ENCODE measurements at places on chromosomes 5 and 9.

DNA sequence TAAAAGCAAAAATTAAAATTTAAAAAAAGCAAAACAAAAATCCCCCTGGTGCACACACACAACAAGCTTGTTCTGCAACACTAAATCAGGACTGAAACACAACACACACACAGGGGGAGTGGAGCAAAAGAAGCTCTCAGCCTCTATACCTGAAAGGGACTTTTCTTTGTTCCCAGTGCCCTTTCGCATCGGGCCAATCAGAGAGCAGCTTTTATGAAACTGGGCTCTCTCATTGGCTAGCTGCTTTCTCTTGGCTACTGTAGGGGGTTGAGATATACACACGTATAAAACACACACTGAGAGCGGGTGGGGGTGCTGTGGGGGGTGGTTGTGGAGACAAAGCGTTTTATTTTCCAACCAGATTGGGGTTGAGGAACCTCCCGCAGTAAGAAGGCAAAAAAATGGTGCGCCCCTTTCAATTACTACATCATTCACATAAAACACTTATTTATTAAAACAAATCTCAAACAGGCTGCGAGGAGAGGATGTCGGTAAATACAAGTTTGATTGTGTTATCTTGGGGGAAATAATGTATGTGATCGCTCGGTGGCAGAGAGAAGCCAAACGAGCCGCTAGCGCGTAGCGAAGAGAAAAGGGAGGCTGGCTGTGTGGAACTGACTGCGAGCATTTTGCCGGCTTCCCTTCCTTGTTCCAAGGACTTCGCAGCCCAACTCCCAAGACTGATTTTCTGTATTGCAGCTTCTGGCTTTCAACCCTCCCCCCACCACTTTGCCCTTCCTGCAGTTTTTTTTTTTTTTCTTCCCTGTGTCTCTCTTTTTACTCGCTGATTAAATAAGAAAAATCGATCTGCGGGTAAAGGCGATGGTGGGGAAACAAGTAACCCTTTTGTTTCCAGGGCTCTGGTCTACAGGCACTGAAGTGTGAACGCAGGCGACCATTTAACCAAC lies 2.5 kb upstream of the ZNF608 start:
- DNase-seq = peak; percentile 3

DNA sequence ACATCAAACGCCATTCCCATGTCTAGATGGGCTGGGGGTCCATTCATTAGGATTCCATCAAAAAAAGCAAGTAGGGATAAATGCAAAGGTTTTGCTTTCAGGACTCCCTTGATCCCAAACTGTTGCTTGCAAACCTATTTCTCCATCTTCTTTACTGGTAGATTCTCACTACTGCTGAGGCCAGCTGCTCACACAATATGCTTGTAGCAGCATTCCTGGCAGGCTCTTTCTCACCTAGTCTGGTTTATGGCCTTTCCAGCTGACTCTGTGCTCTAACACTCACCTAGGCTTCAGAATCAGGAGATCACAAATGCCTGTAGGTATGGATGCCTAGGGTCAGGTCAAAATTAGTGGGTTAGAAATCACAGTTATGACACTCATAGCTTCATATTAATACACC lies 274.7 kb downstream of the GABRB2 start:
- no peak for DNase-seq

DNA sequence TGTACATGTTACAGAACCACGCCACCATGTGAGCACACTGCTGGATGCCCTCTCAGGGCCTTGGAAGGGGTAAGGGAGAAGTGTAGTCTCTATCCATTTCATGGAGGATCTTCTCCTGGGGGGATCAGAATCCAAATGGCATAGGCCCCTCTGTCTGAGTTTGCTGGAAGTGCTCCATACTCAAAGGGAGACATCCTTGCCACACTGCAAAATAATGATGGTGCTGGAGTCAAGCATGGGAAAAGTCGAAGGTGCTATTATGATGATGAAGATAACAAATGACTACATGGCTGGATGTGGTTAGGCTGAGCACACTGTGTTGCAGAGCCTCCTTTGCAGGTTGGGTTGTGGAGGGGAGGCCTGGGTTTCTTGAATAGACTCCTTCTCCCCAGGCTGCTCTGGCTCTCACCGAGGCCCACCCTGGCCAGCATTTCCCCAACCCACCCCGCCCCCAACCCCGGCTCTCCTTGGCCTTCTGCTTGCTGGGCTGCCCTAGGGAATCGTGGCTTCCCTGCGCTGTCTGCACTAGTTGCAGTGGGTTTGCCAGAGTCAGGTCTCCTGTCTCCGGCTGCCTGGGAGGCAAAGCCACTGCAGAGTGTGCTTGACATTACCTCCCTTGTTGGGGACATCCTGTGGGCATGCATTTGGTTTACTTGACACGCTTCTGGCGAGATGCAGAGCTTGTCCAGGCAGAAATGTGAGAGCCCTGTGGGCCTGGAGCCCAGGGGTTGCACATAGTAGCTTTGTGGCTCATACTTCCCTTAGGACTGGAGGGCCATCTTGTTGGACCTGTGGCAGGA lies 3.0 kb downstream of the MVB12B start:
- peak; percentile 19 for DNase-seq

DNA sequence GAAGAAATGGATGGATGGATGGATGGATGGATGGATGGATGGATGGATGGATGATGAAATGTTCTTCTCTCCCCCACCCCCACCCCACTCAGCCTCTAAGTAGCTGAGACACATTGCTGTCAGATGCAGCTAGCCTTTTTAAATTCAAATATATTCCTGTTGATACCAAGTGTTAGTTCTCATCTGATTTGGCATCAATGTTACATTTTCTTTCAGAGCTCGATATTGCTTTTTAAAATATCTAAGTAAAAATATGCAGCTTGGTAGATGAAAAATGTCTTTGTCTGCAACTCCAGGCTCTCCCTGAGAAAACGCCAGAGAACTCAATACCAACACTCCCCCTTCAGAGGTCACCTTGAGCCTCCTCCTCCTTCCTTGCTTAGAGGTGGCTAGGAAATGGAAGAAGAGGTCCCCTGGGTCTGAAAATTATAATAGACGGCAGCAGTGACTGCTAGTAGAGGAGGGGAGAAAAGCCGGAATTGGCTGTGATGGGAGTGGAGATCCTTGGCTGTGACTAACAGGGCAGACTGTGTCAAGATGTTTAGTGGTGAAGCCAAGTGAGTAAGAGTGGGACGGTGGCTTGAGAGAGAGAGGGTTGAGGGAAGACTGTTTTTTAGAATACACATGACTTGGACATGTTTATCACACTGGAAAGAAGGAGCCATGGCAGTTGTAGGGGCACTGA lies 156.0 kb downstream of the ZNF462 start:
- no peak for DNase-seq

- peak; percentile 19 for DNase-seq
These were observed 1.4 kb upstream of the ENC1 start for GRCh38 chr5:74641735-74642542.

- DNase-seq = no peak
These were observed 477.1 kb downstream of the SPOCK1 start for GRCh38 chr5:137022043-137022442.

DNA sequence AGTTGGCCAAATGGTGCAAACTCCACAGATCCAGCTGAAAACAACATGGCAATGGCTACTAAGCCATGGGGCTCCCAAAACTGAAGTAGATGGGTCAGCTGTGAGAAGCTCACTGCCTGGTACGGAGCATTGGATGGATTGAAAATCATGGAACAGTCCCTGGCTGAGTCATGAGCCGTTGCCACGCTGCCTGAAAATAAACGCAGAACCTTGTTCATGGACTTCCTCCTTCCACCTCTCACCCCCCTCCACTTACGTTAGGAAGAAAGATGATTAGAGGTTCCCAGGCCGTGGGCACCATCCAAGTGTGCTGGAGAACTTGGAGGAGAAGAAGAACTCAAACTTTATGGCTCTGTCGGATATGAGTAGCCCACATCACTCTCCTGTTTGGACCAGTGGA lies 6.8 kb upstream of the DIPK1B start:
- no peak for DNase-seq

GRCh38 chr9:118529624-118530214 lies 825.5 kb downstream of the TLR4 start:
- DNase-seq = no peak

- no peak for DNase-seq
These were observed 331.0 kb downstream of the GLIS3 start for GRCh38 chr9:3968891-3969290.

- DNase-seq = no peak
These were observed 762 bp upstream of the TCOF1 start for GRCh38 chr5:150356575-150357294.

DNA sequence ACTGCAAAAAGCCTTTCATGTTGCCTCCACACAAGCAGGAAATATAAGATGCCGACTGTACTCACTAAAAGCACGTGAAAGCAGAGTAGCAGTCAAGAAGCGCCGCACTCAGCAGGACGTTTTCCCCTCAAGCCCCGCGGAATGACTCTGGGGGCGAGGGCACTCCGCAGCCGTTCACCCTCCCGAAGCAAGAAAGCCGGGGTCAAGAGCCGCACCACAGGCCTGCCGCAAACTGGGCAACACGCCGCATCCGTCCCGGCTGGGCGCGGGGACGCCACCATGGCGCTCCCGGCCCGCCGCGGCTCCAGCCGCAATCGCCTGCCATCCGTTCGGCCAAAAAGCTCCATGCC lies 364 bp downstream of the RPS6 start:
- peak; percentile 42 for DNase-seq

- no peak for DNase-seq
These were observed 76.0 kb downstream of the ERBIN start for GRCh38 chr5:66002415-66002814.

DNA sequence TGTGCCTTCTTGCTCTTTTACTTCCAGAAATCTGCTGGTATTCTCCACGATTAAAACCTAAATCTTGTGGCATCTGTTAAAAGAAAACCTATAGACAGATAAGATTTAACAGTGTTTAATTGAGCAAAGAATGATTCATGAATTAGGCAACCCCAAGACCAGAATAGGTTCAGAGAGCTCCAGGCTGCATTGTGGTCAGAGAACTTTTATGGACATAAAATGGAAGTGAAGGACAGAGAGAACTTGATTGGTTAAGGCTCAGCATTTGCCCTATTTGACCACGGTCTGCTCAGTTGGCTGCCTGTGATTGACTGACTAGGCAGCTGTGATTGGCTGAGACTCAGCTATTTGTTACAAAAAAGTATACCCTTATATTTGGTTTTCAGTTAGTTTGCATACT lies 10.4 kb upstream of the SLC36A2 start:
- no peak for DNase-seq

GRCh38 chr5:123398058-123398733 lies 25.0 kb downstream of the CEP120 start:
- no peak for DNase-seq

DNA sequence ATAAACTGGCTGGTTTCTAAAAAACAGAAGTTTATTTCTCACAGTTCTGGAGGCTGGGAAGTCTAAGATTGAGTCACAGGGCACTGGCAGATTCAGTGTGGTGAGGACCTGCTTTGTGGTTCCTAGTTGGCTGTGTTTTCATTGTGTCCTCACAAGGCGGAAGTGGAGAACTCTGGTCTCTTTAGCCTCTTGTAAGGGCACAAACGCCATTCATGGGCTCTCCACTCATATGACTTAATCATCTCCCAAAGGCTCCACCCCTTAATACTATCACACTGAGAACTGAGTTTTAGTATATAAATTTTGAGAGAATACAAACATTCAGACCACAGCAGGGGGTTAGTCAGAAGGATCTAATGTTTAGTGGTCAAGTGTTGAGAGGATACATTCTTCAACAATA lies 208.2 kb downstream of the SEC61B start:
- peak; percentile 4 for DNase-seq

GRCh38 chr5:144958002-144958401 lies 787.3 kb downstream of the KCTD16 start:
- DNase-seq = no peak

GRCh38 chr5:91182763-91183162 lies 200.4 kb downstream of the ARRDC3 start:
- DNase-seq = no peak

DNA sequence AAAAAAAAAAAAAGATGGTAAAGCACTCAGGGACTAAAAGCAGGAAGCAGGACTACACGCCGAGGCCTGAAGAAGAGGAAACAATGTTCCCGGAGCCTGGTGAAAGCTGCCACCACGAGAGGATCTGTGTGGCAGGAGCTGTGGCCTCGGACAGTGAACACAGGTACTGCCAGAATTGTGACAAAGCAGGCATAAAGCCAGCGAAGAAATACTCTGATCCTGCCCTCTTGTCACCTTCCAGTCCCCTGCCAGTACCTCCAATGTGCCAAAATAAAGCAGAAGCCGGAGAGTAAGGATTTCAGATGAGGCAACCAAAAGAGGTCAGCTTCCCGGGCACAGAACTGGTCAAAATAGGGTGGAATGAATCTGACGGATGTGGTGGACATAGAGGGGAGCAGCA lies 211.5 kb upstream of the TARS1 start:
- DNase-seq = no peak

DNA sequence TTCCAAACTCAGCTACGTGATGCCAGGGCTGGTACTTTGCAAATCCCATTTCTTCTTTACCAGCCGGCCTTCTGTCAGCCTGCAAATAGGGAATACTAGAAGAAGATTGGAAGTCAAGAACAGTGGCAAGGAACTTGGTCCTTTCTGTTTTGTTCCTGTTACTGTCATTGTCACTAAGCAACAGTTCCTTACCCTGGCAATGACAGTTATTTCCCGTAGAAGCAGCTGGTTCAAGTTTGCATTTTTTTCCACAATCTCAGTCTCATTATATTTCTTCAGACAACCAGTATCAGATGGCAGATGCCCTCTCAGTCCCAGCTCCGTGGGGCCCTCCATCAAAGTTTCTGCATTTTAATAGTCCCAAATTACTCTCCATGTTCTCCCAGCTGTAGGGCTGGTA lies 9.1 kb upstream of the C1QTNF2 start:
- no peak for DNase-seq

- peak; percentile 29 for DNase-seq
These were observed 652 bp upstream of the TMEM161B start for GRCh38 chr5:88269222-88269771.

DNA sequence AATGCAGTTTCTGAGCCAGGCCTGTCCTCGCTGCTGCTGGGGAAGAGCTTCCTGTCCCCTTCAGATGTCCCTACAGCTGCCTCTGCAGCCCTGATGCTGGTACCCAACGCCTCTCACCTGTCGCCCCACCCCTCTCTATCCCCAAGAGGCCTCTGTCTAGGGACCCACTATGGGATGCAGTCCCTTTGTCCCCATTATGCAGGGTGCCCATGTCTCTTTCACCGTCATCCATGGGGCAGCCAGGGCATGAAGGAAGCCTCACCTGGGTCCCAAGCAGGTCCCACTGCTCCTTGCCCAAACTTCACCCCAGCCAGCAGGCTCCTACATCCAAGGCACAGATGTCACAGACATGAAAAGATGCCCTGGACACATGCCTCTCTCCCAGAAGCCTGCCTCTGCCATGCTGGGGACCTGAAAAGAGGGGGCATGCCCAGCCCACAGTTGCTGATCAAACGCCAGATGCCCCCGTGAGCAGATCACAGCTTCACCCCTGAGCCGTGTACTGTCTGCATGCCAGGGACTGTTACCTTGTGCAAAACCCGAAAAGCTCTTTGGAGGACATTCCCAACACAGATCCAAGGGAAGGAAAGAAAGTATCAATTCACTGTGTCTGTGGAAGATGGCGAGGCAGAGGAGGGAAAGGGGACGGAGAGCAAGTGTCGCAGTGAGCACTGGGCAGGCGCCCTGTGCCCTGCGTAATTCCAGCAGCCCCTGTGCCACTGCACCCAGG lies 81.0 kb downstream of the ADAMTS2 start:
- DNase-seq = no peak

All from CD4-positive, alpha-beta T cell treated with Interleukin-2 at 100 ng/mL for 4 hours (primary cell).